ENCODE measurements at places on chromosomes 13 and 19.

DNA sequence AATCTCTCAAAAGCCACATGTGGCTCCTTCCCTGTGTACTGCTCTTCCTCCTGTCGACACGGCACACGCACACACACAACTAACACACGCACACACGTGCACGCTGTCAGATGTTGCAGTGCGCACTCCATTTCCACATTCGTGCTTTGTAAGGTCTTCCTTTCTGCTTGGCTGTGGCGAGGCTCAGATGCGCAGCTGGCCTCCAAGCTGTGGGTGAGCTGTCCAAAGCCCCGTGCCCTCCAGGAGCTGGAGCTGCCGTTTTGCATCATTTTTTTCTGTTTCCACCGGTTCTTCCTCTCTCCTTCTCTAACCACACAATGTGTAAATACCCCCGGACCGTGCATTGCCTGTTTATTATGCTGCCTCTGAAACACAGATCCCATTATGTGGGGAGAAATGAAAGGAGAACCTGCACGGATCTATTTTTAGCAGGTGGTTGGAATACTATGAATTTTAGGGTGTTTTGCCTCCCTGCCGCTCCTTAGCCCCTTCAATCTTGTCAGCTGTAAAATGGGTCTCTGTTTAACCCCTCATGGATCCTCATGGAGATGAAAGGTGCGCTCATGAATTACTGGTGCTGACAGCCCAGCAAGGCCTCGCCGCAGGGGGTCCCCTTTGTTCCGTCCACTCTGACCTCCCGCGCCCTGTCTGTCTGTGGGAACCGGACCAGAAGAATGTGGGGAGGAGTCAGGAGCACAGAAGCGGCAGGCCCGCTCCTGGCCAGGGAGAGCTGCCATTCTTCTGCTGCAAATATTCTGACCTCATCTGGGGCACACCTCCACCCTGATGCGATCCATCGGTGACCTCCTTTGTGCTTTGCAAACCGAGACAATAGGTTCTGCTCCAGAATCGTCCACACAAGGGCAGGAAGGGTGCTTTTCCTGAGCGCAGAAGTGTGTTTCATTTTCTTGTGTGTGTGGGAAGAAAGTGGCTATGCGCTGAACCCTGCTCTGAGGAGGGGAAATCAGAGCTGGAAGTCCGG, 137.7 kb downstream of the SOX1 start:
- no peak for DNase-seq

DNA sequence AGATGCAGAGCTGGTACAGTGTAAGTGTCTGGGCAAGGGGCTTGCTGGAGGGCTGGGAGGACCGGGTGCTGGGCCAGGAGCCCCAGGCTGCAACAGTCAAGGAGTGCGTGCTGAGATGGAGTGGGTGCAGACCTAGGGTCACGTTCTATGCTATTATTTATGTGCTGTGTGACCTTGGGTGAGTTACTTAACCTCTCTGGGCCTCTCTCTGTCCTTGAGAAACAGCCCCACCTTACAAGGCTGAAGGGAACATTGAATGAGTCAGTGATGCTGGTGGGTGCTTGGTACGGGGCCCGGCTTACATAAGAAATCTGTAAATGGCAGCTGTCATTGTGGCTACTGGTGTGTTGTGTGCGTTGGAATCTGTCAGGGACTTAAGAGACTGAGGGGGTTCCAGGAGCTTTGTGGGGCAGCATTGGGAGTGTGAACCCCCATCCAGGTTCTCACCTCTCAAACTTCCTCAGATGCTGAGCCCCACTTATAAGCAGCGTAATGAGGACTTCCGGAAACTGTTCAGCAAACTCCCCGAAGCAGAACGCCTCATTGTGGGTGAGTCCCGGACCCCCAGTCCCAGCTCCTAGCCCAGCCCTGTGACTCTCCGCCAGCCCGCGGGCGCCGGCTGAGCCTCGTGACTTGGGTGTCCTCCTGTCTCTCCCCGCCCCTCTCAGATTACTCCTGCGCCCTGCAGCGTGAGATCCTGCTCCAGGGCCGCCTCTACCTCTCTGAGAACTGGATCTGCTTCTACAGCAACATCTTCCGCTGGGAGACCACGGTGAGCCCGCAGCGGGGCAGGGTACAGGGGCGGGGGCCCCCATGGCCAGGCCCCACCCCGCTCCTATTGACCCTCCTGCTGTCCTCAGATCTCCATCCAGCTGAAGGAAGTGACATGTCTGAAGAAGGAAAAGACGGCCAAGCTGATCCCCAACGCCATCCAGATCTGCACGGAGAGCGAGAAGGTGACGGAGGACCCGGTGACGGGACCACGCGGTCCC, 9.6 kb downstream of the GRAMD1A start:
- DNase-seq = no peak

DNA sequence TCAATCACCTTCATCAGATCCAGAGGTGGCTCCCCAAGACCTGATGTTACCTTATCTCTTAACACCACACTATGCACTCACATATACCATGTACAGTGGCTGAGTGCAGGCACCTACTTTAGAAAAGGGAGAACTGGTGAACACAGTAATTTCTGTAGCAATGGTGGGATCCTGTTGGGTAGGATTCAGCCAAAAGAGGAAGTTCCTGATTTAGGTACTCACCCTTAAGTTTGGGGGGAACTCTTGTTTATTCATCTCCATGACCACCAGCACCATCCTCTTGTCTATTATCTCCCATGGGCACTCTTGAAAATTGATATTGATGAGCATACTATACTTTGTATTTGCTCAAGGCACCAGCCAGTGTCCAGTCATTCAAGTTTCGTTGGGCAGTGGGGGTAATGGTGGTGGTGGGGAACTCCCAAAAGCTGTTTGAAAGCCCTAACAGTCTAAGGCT, 324.4 kb downstream of the LMO7 start:
- no peak for DNase-seq

DNA sequence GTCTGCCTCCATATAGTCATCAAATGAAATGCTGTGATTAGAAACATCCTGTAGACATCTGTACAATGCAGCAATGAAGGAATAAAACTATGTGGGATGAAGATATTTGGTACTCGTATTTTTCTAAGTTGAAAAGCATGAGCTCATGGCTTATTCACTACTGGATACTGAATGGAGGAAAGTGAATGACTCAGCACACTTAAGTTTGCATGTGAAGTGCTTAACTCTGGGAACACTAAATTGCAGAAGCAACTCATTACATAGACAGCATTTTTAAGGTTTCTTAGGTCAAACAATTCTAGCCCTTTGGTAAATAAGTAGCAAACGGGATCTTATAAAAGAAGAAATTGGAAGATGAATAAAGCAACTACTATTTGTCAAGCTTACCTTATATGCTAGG, 429.0 kb upstream of the MIR17HG start:
- DNase-seq = no peak

GRCh38 chr13:91017669-91018053, 329.8 kb upstream of the MIR17HG start:
- DNase-seq = peak; percentile 28

DNA sequence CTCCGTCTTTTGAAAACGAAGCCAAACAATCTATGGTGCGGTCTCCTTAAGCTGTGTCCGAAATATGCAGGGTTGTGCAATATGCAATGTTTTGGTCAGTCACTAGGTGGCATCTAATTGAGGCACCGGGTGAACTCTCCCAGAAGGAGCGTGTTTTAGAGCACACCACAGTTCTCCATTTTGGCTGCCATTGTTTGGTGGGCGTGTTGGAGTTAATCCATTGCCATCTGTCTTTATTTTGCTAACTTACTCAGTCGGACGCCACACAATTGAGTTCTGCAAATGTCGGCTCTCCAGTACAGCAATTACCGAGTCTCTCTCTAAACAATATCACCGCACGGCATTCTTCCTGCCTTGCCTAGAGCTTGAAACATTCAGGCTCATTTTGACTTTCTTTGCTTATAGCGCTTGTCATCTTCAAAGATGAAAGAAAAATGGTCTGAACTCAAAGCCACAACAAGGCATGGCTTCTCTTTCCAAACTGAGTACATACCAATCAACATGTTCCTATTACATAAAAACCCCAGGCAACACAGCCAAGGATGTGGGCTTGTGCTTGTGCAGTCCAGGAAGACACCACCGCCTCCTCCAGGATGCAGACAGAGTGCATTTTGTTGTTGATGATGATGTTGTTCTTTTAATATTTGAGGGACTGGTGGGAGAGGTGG, 182.0 kb upstream of the SERP2 start:
- peak; percentile 96 for DNase-seq

DNA sequence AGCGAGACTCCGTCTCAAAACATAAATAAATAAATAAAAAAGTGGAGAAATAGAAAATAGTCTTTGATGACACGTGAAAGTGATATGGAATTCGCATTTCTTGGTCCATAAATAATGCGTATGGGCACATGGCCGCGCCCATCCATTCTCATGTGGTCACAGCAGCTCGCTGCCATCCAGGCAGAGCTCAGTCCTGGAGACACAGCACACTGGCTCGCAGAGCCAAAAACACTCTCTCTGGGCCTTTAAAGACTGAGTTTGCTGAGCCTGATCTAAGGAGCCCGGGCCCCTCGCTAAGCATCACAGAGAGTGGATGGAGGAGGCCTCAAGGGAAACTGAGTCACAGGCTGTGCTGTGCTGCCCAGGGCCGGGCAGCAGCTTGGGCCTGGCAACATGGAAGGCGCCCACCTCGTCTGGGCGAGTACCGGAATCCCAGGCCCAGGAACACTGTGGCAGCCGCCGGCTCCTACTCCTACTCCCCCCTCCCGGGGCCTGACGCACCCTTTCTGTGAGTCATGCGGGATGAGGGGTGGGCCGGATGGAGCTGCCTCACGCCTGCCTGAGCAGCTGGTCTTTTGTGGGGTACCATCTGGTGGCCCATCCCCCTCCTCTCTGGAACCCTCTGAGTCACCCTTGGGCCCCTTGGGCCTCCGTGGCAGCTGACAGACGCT, 28.9 kb upstream of the CACTIN start:
- DNase-seq = peak; percentile 99

GRCh38 chr19:1901940-1902404, 3.2 kb upstream of the ADAT3 start:
- no peak for DNase-seq

- DNase-seq = no peak
Observed at GRCh38 chr19:27792576-27793127, 1420.3 kb downstream of the UQCRFS1 start.

- DNase-seq = peak; percentile 79
Observed at GRCh38 chr13:78364711-78365110, 238.6 kb downstream of the POU4F1 start.

- DNase-seq = no peak
Observed at GRCh38 chr19:55179606-55180484, at the start of gene SYT5. Gene SYT5 (minus strand): TSS chr19:55180289. CDS start chr19:55179041, 1,248 bp downstream.

- DNase-seq = no peak
Observed at GRCh38 chr19:4012975-4013634, 5.6 kb downstream of the PIAS4 start.

DNA sequence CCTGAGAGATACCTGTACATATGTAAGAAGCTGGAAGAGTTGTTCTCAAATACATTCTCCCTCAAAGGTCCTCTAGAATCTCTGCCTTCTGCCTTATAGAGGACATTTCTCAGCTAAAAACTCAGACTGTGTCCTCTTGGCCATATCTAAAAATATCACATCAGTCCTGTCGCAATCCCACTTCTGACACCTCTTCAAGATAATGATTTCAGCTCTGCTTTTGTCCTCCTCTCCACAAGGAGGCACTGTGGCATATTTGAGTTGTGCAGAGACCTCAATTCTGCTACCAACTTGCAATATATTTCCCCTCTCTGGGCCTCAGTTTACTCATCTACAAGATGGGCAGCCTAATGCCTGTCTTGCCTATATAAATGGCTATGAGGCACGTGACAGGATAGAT, 16.6 kb downstream of the ADAMTS10 start:
- no peak for DNase-seq

- DNase-seq = no peak
Observed at GRCh38 chr19:51417810-51418157, 342 bp upstream of the SIGLEC10 start.

DNA sequence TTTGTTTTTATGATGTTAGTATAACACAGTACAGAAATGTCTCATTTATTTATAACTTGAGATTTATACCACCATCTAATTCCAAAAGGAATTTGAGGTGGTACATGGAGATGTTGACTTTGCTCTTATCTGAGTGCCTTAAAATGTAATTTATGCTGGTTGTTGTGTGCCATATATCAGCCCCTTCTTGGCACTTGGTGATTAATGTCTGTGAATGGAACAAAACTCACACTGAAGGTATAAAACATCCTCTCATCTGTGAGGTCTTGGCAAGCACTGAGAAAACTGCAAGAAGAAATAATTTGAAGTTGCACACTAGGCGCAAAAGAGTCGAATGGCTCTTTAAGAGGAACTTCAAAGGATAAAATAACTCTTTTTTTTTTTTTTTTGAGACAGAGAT, 240.4 kb downstream of the B3GLCT start:
- DNase-seq = no peak

GRCh38 chr19:2035590-2035991, 15.5 kb downstream of the MKNK2 start:
- no peak for DNase-seq

DNA sequence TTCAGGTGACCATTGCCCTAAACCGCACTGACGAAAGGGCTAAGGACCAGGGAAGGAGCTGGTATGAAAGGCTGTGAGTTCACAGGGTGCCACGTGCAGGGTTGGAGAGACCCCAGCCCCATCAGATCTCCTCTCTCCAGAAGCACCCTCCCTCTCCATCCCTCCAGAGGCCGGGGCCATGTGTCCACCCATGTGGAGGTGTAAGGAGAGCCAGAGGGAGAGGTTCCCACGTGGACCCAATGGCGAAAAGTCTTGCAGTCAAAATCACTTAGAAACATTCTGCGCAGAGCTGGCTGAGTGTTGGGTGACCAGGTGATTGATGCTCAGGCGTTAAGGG, 168.3 kb downstream of the COL4A1 start:
- DNase-seq = no peak

DNA sequence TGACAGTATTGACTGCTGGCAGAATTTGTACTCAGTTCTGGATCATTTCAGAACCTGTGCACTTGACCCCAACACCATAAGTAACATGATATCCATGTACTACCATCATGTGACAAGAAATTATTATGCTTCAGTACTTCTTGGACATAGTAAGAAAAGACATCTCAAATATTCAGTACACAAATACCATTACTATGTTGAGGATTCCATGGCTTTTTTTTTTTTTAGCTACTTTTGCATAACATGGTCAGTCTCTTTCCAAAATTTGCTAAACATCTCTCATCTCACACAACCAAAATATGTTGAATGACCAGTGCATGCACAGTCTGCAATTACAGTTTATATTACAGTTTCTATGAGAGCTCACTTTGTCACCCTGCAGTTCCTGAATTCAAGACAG, 85.3 kb downstream of the FLT1 start:
- no peak for DNase-seq

DNA sequence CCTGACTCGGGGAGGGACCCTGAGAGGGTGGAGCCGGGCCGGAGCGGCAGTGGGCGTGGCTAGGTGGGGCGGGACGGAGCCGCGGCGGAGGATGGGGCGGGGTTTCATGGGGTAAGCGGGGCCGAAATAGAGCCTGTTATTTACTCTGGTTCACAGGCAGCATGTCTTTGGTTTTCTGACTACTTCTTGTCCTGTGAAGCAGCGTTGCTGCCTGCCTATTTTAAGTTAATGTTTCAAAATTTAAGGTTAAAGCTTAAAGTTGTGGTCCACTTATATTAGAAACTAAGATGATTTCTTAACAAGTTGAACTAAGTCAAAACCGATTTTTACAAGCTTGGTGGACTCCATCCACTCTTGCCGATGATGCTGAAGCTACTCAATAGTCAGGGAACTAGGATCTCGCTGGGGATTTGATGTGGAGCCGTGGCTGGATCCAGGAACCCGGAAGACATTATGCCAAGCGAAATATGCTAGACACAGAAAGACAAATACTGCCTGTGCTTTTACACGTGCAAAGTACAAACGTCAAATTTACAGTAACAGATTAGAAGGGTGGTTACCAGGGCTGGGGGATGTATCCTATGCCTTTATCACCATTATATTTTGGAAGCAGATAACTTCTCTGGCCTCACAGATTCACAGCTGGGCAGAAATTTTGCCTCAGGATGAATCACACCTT, 433 bp upstream of the ZNF616 start:
- DNase-seq = no peak
